ENCODE measurements at places on chromosomes 2 and 18.

DNA sequence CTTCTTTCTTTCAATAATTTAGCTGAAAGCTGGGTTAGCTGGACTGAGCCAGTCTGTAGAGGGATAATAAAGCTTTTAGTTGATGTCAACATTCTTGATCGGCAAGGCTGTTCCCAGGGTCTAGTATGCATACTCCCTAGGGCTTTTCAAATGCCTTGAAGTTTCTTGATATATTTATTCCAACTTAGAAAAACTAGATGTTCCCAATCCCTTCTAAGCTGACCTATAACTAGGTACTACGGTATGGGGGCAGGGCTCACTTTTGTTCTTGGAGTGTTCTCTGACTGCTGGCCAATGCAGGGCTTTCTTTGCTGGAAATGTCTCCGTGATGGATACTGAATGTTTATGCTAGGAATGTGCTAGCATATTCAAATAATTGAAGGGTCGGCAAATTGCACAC lies 258.6 kb upstream of the TANK start:
- no peak for DNase-seq

- DNase-seq, result no peak
Observed at GRCh38 chr18:58527285-58527951, 101.5 kb downstream of the ALPK2 start.

DNA sequence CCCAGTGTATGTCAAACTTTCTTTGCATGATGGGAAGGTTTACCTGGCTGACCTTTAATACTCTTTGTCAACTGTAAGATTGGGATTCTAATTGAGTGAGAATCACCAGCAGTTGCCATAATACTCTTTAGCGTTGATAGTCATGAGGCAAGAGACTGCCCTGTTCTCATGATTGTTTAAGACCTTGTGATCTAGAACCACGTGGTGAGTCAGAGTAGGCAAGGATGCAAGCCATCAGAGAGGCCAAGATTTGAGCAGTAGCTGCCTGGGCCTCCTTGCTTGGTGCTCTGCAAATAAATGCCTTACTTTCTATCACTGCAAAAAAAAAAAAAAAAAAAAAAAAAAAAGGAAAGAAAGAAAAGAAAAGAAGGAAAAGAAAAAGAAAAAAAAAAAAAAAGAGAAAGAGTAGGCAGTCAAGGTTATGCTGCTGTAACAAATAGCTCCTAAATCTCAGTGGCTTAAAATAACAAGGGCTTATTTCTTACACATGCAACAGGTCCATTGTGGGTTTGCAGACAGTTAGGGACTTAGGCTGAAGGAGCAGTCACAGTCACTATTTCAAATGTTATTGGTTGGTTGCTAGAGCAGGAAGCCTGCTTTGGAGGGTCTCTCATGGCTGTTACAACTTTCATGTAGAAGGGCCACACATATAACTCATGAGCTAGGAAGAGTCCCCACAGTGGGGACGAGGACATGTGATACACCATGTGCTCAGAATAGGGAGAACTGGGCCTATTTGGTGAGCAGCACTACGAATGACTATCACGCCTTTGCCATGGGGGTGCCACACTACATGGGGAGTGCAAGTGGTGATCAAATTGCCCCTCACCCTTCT lies 21.7 kb downstream of the IL1R2 start:
- no peak for DNase-seq

GRCh38 chr2:12549641-12550040 lies 167.1 kb upstream of the TRIB2 start:
- no peak for DNase-seq

GRCh38 chr2:148519013-148519412 lies 125.5 kb upstream of the EPC2 start:
- no peak for DNase-seq

GRCh38 chr2:102999958-103000357 lies 238.1 kb downstream of the TMEM182 start:
- DNase-seq, result no peak

DNA sequence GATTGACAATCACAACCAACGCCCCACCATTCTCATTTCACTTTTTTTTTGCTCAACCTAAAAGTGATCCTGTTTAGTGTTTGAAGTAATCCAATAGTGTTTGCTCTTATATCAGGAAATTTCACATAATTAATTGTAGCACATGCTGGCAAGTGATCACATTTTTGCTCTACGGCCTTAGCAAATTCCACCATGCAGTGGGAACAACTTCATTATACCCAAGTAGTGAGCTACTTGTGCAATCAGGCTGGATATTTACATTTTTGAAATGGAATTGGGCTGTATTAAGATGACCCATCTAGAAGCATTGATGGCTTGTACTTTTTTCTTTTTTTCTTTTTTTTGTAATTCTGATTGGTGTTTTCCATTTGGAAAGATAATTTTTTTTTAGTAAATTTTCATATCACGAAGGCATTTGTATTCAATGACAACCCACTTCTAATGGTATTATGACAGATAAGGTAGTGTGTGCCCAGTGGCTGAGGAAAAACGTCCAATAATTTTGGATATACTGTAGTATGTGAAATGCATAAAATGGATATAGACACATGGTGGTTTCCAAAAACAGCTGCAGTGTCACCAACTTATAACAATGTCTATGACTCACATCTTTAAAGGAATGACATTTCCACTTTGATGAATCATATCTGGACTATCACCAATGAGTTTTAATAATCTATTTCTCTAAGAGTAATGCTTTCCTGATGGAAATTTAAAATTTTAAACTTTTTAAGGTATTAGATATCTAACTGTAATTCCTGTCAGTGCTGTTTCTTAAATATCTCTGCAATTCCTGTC lies 130.6 kb downstream of the COL6A3 start:
- DNase-seq, result no peak

DNA sequence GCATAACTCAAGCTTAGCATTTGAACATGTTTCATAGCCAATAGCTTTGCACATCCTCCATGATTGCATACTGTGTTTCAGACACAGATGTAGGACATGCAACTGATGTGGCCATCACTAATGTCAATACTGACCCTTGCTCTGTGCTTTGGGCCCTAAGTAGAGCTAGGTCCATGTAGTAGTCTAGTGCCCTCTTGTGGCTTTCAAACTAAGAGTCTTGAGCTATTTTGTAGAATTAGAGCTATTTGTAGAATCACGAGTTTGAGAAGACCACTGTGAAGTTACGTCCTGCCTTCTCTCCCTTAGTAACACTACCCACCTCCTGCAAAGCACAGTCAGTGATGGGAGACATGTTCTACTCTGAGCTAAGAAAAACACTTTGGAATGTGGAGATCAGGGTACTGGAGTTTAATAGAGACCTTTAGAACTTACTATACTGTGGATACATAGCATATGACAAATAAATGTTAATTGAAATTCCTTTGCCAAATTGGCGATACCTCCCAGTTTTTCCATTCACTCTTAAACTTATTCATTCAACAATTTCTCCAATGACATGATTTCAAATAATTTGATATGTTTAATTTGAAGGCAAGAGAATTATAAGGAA lies 306.5 kb upstream of the TNP1 start:
- no peak for DNase-seq

- DNase-seq, result no peak
Observed at GRCh38 chr2:188327518-188328213, 36.0 kb downstream of the GULP1 start.

DNA sequence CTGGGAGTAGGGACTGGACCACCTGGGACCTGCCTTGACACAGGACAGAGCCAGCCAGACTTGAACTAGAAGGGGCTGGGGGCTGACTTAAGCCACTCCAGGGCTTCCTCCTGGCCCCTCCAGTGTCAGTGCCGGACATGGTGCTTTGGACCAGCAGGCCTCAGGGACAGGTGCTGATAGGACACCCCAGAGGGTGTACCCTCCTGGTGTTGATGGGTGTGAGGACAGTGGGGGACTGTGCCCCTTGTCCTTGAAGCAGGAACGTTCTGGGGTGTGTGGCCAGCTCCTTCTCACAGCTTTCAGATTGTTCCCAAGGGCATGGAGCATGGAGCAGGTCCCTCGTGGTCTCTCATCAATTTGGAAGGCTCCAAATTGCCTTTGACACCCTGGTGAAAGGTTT lies 6.8 kb downstream of the MAL start:
- DNase-seq, result no peak

DNA sequence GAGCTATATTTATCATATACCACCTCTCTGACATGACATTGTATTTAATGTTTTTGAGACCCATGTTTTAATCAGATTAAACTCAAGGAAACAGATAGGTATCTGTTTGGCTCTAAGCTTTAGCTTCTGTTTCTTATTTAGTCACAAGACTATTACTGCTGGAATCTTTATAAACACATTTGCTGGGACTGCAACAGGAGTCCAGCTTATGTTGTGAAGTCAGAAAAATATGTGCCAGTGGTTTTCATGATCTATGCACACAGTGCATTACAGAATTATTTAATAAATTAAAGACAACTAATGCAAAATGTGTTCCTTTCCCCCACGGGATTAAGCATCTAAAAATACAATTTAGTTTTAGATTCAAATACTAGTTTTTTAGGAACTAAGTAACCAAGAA lies 338.9 kb downstream of the ZEB2 start:
- DNase-seq, result no peak

DNA sequence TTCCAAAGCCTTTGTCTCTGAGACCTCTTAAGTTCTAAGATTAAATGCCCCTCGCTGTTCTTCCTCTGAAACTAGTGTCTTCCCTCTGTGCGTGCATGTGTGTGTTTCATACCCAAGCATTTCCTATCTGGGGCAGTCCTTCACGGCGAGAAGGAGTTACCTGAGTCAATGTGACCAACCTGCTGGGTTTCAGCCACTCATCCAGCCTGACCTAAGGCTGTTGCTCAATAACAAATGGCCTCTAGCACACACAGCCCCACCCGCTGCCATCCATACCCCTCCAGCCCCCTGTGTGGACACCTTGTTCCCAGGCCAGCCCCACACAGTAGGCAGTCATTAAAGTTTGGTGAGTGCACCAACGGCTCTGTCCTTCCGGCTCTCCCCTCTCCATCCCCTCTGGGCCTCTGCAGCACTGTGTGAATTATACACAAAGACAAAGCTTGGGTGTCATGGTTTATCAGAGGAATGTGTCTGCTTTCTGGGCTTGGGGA lies 53.8 kb upstream of the FOSL2 start:
- DNase-seq, result no peak

DNA sequence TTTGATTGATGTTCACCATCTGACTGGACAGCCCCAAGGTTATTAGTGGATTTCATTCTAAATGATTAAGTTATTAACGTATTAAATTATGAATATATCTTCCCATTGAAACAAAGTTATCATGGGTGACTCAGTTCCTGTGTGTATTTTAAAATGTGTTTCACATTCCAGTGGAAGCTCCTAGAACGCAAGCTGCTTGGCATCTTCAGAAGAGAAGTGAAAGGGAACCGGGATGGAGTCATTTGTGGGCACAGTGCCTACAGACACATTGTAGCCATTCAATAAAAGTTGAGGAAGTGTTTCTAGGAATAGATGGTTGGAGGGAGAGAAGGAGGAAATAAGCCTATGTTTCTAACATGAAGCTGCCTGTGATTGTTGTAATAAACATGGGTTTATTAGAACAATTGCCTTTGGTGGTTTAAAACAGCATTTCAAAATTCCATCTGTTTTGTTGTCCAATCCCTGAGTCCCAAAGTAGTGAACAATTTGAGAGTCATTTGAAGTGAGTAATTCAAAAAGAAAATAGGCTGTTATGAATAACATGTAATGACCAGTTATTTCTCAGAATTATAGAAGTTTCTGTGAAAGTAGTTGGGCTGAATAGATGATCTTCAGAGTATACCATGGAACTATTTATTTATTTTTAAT lies 143.5 kb downstream of the PKP4 start:
- DNase-seq, result no peak

DNA sequence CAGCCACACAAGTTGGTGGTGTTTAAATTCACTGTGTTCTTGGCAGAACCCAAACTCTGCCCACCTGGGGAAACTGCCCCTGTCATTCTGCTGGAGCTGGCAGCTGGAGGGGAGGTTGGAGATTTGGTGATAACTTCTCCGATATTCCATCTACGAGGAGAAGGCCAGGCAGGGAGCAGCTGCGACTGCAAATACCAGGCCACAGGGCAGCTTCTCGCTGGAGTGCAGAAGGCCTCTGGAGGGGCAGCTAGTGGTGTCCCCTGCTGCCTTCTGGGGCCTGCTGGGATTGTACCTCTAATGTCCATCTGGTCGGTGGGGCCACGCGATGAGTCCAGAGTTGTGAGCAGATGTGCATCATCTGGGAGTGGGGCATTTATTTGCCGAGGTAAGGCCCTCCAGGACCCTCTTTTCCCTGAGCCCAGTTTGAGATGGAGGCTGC lies 98.9 kb downstream of the ACKR3 start:
- DNase-seq, result no peak

GRCh38 chr2:48315896-48316194 lies 214.1 kb upstream of the STON1 start:
- DNase-seq, result peak; percentile 63

DNA sequence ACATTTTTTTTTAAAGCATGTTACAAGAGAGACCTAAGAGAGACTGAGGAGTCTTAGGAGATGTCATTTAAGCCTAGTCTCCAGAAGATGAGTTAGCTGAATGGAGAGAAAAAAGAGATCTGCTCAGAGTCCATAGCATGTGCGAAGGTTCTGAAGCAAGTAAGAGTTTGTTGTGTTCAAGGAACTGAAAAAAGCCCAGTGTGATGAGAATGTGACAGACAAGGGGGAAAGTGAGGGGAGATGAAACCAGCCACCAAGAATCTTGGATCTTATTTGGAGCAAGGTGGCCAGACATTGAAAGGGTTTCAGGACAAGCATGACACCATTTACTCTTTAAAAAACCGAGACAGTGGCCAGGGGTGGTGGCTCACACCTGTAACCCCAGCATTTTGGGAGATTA lies 5.2 kb upstream of the MOB1A start:
- DNase-seq, result no peak

DNA sequence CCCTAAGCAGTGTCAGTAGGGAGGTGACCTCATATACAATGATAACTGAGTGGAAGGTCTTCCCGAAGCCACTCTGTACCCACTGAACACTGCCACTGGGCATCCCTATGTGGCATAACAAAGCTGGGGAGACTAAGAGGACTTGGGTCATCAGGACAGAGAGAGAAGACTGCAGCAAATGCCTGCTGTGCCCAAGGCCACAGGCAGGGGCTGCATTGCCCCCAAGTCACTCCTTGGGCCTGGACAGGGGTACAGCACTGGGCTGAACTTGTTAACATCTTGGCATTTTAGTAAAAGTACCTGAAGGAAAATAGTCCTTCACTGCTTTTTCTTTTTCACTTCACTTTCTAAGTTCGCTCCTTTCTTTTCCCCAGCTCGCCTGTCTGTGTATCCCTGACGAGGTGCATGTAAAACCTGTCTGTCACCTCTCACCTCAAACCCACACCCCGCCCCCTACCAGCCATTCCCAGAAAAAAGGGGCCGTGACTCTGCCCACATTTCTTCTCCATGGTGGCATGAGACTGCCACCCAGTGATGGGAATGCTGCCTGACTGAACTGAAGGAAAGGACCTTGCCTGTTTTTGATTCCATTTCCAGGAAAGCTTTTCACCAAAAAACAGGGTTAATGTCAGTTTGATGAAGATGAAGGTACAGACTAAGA lies 62.9 kb downstream of the MTHFD2 start:
- no peak for DNase-seq

DNA sequence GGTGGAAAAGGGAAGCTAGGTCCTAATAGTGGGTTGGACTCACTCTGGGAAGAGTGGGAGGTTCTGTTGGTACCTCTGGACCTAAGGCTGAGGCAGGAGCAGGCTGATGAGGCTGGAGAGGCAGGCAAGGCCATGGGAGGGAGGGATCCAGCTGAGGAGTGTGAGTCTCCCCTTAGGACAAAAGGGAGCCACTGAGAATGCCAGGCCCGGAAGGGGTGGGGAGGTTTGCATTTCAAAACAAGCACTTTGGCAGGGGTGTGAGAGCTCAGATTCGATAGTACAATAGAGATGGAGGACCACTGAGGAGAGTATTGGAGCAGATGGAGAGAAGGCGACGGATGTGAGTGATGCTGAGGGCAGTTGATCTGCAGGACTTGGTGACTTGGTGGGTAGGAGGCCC lies 132.1 kb upstream of the CAPN13 start:
- no peak for DNase-seq
